ENCODE measurements at places on chromosomes 2 and 18.

DNA sequence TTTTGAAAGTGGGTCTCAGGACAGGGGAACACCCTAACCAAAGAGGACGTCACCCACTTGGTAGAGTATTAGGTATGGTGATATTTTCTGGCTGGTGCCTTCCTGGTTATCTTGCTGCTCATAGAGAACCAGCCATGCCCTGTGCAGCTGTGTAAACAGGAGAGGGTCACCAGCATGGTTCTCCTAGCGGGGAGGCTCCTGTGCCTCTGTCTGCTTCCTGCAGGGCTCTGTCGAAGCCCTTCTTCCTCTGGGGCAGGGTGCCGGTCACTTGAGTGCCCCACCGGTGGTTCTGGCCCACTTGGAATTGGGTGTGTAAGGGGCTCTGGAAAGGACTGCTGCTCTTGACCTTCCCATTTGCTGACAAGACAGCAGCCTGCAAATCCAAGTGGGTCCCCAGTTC lies 131.6 kb upstream of the MSH6 start:
- no peak for DNase-seq

DNA sequence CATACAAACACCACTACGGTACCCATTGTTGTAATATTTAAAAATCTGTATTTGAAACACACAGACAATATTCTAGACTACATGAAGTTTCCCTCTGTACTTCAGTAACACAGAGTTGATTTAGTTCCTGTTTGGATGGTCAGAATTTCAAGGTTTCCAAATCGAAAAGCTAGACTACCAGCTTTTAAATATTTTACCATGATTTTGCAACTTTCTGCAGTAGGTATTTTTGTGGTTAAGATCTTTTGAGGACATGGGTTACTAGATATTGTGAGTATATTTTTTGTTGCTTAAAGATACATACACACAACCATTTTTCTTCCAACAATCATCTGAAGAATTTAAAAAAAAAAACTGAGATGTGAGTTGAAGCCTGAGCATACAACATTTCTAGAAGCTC lies 10.9 kb downstream of the SERPINB5 start:
- DNase-seq, result no peak

DNA sequence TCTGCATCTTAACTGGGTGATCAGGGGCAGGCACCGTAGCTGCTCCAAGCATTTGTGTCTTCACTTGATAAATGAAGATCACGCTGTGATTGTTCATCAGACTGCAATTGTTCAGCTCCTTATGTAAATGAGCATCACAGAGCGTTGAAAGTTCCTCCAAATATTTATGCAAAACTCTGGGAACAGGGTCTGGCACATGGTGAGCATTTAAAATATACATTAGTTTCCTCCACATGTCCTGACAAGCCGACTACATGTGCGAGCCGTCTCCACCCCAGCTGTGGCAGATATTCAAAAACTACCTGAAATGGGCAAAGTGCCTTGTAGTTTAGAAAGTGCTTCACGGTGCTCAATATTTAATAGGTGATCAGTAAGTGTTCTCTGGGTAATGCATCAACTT lies 175.1 kb upstream of the ID2 start:
- no peak for DNase-seq

- no peak for DNase-seq
Observed at GRCh38 chr2:48228345-48228684, 301.6 kb upstream of the STON1 start.

- DNase-seq, result no peak
Observed at GRCh38 chr2:205877496-205877895, 195.2 kb downstream of the NRP2 start.

- peak; percentile 53 for DNase-seq
Observed at GRCh38 chr2:100588071-100588786, 25.4 kb downstream of the PDCL3 start.

GRCh38 chr18:80197528-80197927 lies 49.8 kb downstream of the PARD6G start:
- no peak for DNase-seq

DNA sequence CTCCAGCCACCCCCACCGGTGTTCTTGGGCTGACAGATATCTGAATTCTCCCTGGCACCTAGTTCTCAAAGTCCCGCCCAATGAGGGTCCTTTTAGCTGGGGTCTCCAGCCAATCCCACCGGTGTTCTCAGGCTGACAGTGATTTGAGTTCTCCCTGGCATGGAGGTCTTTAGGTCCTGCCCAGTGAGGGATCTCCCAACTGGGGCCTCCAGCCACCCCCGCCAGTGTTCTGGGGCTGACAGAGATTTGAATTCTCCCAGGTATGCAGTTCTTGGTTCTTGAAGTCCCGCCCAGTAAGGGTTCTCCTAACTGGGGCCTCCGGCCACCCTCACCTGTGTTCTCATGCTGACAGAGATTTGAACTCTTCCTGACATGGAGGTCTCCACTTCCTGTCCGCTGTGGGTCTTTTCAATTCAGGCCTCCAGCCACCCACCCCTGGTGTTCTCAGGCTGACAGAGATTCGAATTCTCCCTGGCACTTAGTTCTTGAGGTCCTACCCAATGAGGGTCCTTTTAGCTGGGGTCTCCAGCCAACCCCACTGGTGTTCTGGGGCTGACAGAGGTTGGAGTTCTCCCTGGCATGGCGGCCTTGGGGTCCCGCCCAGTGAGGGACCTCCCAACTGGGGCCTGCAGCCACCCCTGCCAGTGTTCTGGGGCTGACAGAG lies 154.6 kb downstream of the ANKRD36 start:
- peak; percentile 7 for DNase-seq

- no peak for DNase-seq
Observed at GRCh38 chr2:197285361-197285760, 25.2 kb downstream of the ANKRD44 start.

DNA sequence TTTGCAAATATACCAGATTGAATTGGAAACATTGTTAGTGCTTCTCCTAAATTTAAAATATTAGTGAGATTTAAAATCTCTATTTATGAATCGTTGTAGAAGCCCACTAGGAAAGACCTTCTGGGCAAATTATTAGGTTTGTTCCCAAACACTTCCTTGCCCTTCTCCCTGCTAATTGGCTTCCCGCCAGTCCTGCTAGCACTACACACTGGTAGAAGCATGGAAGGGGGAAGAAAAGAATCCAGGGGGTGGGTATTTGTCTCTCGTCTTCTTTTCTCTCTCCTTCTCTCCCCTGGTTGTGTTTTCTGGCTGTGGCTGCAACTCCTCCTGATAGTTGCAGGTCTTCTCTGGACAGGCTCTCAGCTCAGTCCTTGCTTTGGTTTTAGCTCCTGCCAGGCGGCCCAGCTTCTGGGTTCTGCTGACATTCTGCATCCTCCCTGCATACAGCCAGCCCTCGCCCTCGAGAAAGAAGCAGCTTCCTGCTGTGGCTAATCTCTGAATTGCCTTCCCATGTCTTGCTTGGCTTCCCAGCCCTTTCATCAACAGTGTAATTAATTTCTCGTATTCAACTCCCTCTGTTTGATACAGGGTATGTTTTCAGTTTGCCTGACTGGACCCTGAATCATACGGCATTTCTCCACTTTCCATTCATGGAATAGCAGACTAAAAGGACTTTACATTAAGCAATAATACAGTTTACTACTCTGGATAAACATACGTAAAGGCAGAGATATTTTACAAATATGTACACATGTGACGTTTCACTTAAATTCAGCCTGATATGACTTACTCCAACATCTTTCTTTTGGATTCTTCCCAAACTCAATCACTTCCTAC lies 6.9 kb upstream of the PARD3B start:
- DNase-seq, result no peak

- peak; percentile 46 for DNase-seq
Observed at GRCh38 chr18:3262234-3263131, 550 bp downstream of the MYL12B start.

- DNase-seq, result no peak
Observed at GRCh38 chr2:43412114-43412753, 183.6 kb downstream of the THADA start.

- DNase-seq, result no peak
Observed at GRCh38 chr2:29015701-29016470, 34.8 kb downstream of the TOGARAM2 start.

- no peak for DNase-seq
Observed at GRCh38 chr18:44051026-44051425, 629.7 kb upstream of the SETBP1 start.

GRCh38 chr2:236286873-236287545 lies 22.8 kb upstream of the ASB18 start:
- no peak for DNase-seq

GRCh38 chr2:162475661-162476060 lies 131.7 kb downstream of the GCA start:
- DNase-seq, result no peak
